Peyer's patch (tissue), 4 donors: ENCODE measurements at places on chromosomes 6 and 20. TPM values are rescaled to one million over a fixed set of nuclear protein-coding genes. Genes with fewer than 3 reads are reported as not detected.
A peak's percentile ranks its signal among the peaks of the same experiment; 100 is the strongest.

Gene LHFPL5
- total RNA-seq: not detected

Gene HTR1B
- not detected for total RNA-seq

Gene SLC22A1
- 8.2 TPM for total RNA-seq

Gene ITPA
- 60.6 TPM for total RNA-seq

Gene HLA-DMB
- 86.7 TPM for total RNA-seq

Gene ULBP1
- not detected for total RNA-seq

Gene SAMD10
- total RNA-seq: 11.7 TPM

DNA sequence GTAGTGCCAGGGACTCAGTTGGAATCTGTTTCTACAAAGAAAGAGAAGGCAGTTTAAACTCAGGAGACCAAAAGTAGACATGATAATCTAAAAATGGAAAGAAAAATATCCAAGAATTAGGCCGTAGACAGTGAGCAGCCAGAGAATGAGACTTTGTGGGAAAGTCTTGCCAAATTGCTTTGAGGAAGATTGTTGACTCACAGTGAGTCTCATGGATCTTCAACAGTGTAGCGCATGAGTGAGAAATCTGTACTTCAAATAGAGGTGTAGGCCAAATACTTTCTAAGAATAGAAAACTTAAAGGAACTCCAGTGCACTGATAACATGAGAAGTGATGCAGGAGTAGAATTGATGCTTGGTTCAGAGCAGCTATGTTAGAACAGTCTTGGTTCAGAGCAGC is 284.5 kb downstream of the HTR1B start:
- DNase-seq: no peak

DNA sequence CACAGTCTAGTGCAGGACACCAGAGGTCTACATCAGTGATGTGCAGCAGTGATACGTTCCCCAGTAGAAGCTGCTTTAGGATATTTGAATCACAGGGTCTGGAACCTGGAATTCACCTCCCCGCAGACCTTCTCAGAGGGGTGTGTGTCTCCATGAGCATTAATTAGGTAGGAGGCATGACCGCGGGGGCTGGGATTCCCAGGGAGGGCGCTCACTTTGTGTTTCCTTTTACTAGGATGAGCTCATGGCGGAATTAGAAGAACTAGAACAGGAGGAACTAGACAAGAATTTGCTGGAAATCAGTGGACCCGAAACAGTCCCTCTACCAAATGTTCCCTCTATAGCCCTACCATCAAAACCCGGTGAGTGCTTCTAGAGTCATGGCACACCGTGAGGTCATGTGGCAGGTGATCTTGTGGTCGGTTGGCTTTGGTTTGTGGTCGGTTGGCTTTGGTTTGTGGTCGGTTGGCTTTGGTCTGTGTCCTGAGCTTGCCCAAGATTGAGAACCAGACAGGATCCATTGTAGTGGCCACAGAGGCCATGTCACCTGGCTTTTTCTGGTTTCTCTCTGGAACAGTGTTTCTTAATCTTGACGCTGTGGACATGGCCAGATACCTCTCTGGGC is 40.8 kb downstream of the CHMP4B start:
- DNase-seq: peak; percentile 10

DNA sequence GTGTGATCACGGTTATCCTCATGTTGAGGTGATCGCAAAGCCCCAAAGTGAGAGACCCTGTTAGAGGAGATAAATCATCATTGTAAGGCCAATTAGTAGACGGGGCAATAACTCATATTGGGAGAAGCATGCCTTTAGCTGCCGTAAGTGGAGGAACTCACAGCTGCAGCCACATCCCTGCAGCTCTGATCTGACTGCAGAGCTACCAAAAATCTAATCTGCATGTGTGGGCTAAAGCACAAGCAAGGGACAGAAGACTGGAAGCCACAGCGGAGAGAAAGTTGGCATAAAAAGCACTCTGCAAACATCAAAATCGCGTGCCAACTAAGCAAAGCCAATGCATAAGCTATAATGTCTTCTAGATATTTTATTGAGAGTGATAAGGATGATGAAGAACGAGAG is 79.8 kb downstream of the TBC1D7 start:
- DNase-seq: no peak

DNA sequence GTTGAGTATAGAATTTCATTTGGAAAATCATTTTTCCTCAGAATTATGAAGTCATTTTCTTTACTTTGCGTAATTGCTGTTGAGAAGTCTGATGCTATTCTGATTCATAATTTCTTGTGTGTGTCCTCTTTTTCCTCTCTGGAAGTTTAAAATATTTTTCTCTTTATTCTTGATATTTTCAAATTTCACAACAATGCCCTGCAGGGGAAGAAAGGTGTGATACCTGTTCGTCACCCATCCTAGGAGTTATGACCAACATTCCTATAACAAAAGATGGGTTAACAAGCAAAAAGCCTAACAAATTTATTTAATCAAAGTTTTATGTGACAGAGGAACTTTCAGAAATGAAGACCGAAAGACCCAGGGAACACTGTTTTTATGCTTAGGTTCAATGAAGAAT is 171.5 kb upstream of the AKIRIN2 start:
- no peak for DNase-seq

- DNase-seq: peak; percentile 62
Observed at GRCh38 chr6:25311331-25311840, 32.2 kb downstream of the CARMIL1 start.

- no peak for DNase-seq
Observed at GRCh38 chr6:154258064-154258757, 98.4 kb downstream of the IPCEF1 start.

DNA sequence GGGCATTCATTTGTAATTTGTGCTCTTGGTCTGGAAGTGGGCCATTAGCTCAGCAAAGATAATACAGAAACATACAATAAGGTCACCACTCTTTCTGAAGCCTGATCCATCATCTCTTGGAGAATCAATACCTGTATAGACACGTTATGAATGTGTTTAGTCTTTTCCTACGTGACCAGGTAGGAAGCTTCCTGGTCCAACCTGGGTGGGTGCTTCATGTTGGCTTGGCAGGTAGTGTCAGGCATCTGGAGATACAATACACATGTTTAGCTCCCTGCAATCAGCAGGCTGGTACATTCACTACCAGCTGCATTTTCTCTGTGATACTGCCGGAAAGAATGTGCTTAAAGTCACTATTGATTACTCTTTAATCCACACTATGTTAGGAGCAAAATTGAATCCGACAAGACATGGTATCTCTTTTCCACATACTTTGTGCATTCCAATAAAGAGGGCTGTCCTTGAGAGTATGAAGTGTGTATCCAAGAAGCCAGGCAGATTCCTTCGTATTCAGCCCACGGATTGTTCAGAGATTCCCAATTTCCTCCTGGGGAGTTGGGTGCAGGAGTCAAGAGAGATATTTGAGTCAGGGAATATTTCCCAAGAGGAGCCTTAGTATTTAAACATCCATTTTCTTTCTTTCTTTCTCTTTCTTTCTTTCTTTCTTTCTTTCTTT is 49.9 kb upstream of the RANBP9 start:
- DNase-seq: no peak

- no peak for DNase-seq
Observed at GRCh38 chr20:49578436-49578835, 10.5 kb upstream of the PTGIS start.

GRCh38 chr6:35192301-35192860 is 21.4 kb upstream of the SCUBE3 start:
- no peak for DNase-seq

DNA sequence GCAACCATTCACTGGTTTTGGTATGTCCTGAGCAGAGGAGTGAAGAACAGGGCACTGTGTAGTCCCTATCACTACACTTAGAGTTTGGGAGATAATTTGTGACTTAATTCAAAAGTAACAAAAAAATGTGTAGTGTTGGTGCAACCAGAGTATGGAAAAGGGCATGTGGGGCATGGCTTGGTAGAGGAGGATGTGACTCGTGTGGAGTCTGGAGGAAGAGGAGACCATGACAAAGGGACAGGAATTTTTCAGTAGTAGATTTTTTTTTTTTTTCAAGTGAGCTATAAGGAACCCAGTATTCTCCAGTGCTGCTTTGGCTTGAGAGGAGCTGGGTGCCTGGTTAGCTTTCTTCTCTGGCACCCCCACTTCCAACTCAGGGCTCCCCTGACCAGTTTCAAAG is 5.1 kb downstream of the MTRES1 start:
- DNase-seq: no peak

DNA sequence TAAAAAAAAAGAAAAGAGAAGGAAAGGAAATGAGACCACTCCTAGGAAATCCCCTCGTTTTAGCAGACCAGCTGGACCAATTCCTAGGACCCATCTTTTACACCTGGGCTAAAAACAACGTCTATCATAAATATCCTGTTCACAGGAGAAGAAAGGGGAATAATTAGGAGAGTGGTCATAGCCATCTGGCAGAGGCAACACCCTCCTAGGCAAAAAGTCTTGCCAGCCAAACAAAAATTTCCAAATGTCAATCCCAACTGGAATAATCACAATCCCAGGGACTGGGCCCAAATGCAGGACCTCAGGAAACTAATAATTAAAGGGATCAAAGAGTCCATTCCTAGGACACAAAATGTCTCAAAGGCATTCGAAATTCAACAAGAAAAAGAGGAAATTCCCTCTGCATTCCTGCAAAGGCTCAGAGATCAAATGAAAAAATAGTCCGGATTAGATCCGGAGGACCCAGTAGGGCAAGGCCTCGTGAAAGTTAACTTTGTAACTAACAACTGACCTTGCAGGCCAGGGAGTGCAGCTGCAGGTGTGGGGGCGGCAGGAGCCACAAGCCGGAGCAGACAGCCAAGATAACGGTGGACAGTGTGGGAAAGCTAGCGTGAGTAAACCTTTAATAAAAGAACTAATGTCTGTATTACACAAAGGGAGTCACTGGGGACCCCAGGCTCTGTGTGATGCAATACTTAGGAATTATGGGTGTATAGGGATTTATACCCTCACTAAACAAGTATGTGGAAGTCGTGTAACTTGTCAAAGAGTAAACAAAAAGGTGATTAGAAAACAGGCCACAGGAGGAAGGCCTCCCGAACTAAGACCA is 11.7 kb downstream of the LCA5 start:
- no peak for DNase-seq

GRCh38 chr20:15122613-15123012 is 785.2 kb upstream of the FLRT3 start:
- DNase-seq: no peak
